ENCODE measurements at places on chromosomes 1 and 21.

- H3K27me3 ChIP-seq, result peaks cover 22% of the 10 kb centered on the region
- no peak for DNase-seq
- no peak overlapping the region for H3K27ac ChIP-seq
- H3K4me3 ChIP-seq, result no peak overlapping the region
- H3K36me3 ChIP-seq, result peaks cover 1% of the 10 kb centered on the region
- H3K4me1 ChIP-seq, result peaks cover 37% of the 10 kb centered on the region
These were observed 1.3 kb upstream of the ATP1A1 start for GRCh38 chr1:116371752-116372151.

DNA sequence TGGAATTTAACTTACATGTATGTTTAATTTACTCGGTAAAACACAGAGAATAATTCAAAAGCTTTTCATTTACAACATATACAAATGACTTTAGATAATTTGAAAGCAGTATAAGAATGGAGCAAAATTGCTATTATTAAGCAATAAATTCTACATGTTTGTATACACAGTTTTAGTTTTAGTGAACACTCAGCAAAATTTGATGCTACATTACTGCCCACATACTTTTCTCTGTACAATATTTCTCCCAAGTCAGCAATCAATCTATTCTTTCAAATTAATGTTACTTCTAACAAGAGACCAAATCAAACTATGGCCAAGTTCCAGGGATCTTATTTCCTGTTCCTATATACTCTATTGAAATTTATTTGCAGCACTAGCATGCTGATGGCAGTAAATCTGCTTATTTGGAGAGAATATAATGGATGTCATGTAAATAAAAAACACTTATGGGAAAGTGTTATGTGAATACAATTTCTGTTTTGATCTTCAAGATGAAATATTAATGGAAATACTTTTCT lies 82.6 kb upstream of the BRINP3 start:
- no peak overlapping the region for H3K27ac ChIP-seq
- DNase-seq, result no peak
- no peaks in the 10 kb centered on the region for H3K36me3 ChIP-seq
- no peak overlapping the region for H3K4me3 ChIP-seq

DNA sequence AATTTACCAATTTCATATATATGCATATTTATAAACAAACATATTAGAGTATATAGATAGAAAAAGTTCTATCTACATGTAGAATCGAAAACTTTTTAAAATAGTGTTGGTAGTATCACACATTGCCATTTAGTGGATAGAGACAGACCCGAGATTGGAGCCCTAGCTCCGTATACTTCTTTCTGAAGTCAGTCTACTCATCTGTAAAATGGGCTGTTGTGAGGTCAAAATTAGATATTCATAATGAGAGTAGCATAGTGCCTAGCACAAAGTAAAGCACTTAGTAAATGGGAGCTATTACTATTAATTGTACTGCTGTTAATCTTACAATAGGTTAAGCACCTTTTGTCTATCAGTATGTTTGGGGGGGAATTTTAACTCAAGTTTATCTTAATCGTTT lies 4.2 kb upstream of the RSPH1 start:
- DNase-seq, result no peak
- no peak overlapping the region for H3K4me3 ChIP-seq
- H3K27me3 ChIP-seq, result no peaks in the 10 kb centered on the region
- H3K4me1 ChIP-seq, result peaks cover 23% of the 10 kb centered on the region
- H3K36me3 ChIP-seq, result no peaks in the 10 kb centered on the region
- no peak overlapping the region for H3K27ac ChIP-seq

DNA sequence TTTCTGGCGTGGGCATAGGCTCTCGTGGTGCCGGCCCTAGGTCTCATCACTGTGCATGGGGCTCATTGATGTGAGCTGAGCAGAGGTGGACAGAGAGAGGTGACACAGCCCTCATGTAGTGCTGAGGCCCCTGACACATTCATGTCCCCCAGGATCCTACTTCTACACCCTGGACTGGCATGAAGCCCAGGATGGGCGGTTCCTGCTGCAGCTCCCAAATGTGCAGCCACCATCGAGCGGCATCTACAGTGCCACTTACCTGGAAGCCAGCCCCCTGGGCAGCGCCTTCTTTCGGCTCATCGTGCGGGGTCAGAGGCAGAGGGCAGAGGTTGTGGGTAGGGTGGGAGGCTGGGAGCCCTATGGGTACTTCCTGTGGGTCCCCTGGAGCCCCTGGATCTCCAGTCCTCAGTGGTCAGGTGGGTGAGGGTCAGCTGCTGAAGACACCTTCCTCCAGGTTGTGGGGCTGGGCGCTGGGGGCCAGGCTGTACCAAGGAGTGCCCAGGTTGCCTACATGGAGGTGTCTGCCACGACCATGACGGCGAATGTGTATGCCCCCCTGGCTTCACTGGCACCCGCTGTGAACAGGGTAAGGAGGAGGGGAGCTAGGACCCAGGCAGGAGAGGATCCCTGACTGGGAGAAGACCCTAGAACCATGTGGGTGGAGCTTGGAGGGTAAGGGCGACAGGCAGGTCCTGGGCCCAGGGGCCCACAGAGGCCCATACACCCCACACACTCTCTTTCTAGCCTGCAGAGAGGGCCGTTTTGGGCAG lies 6.1 kb downstream of the TIE1 start:
- H3K27me3 ChIP-seq, result peaks cover 19% of the 10 kb centered on the region
- H3K4me3 ChIP-seq, result no peak overlapping the region
- H3K4me1 ChIP-seq, result no peaks in the 10 kb centered on the region
- no peak for DNase-seq
- peak overlapping the region; percentile 6 for H3K27ac ChIP-seq

- H3K4me3 ChIP-seq, result no peak overlapping the region
- H3K27me3 ChIP-seq, result peaks cover 6% of the 10 kb centered on the region
- no peak overlapping the region for H3K27ac ChIP-seq
These were observed 19.0 kb upstream of the L1TD1 start for GRCh38 chr1:62175568-62176179.

DNA sequence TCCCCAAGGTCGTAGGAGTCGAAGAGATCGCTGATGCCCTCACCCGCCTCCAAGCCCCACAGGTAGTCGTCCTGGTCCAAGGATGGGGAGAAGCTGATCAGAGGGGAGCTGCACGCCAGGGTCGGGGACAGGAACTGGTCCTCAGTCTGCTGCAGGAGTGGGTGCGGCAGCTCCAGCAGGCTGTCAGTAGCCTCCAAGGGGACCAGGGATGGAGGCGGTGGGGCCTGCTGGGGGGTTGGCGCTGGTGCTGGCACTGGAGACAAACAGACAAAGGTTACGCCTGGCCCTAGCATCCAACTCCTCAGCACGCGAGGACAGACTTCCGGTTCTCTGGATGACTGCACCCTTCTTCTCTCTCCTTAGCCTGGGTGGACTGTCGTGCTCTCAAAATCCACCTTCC lies 21.1 kb downstream of the E2F2 start:
- peaks cover 6% of the 10 kb centered on the region for H3K4me1 ChIP-seq
- no peak overlapping the region for H3K4me3 ChIP-seq
- H3K27me3 ChIP-seq, result no peaks in the 10 kb centered on the region
- no peaks in the 10 kb centered on the region for H3K36me3 ChIP-seq

DNA sequence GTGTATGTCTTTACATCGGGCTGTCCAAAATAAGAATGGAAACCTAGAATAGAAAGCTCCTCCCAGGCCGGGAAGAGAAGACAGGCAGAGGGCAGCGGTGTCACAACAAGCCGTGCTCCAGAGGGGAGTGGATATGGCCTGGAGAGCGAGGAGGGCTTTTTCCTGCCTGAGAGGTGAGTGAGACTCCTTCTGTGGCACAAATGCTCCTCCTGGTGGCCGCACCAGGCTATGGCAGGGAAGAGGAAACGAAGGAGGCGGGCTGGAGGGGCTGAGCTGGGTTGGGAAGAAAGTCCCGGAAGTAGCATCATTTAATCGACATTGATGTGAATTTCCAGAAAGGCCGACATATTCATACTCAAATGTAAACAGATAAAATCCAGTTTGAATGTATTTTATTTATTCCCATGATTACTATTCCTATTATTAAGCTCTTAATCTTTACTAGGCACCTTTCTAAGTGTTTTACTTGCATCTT lies 54.7 kb downstream of the MEF2D start:
- peaks cover 5% of the 10 kb centered on the region for H3K4me1 ChIP-seq
- no peak overlapping the region for H3K27ac ChIP-seq
- H3K27me3 ChIP-seq, result peaks cover 62% of the 10 kb centered on the region
- DNase-seq, result peak; percentile 67
- no peak overlapping the region for H3K4me3 ChIP-seq

GRCh38 chr1:27671964-27672749 lies at the start of gene IFI6:
IFI6 (minus strand) TSS chr1:27672192; CDS start chr1:27669314, 2,878 bp downstream.
- peak within 1 kb of the TSS; percentile 92 for H3K4me3 ChIP-seq
- no peaks in the 10 kb centered on the region for H3K27me3 ChIP-seq
- H3K36me3 ChIP-seq, result peaks cover 3% of the 10 kb centered on the region
- peak; percentile 69 for DNase-seq

DNA sequence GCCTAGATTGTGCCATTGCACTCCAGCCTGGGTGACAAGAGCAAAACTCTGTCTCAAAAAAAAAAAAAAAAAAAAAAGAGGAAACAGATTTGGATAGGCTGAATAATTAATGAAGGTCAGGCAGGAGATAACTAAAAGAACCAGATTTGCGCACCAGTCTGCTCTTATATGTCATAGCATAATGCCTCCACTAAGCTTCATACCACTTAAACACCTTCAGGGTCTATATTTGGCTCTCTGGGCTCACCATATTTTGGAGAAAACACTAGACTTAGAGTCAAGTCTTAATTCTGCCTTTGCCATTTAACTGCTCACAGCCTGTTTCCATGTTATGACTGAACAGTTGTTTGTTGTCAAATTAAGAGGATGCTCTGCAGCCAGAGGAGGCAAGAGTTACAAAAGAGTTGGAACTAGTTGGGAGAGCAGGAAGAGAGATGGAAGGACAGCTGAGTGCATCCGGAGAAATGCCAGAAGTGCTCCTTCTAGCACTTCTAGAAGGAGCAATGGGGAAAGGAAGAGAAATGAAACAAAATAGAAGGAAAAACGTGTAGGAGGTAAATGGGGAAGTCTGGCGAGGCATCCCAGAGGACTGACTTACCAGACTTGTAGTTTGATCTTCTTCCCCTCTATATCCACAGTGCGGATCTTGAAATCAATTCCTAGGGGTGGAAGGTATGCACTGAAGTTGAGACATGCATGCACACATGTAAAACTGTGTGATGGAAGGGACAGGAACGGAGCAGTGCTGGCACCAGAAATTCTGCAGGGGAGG lies 1.8 kb downstream of the RAB13 start:
- no peak for DNase-seq
- no peak overlapping the region for H3K27ac ChIP-seq
- H3K4me1 ChIP-seq, result peaks cover 26% of the 10 kb centered on the region

- peak overlapping the region; percentile 97 for H3K27ac ChIP-seq
- H3K4me3 ChIP-seq, result peak overlapping the region; percentile 87
- peaks cover 5% of the 10 kb centered on the region for H3K36me3 ChIP-seq
- peaks cover 35% of the 10 kb centered on the region for H3K4me1 ChIP-seq
- no peaks in the 10 kb centered on the region for H3K27me3 ChIP-seq
These were observed 663 bp downstream of the CAMTA1 start for GRCh38 chr1:6785728-6786505.

- no peak overlapping the region for H3K4me3 ChIP-seq
- peaks cover 12% of the 10 kb centered on the region for H3K36me3 ChIP-seq
- no peaks in the 10 kb centered on the region for H3K27me3 ChIP-seq
- H3K4me1 ChIP-seq, result peaks cover 6% of the 10 kb centered on the region
- H3K27ac ChIP-seq, result no peak overlapping the region
- DNase-seq, result peak; percentile 45
These were observed 65.5 kb upstream of the CR1L start for GRCh38 chr1:207579436-207579799.

- no peak overlapping the region for H3K27ac ChIP-seq
- no peak overlapping the region for H3K4me3 ChIP-seq
- no peaks in the 10 kb centered on the region for H3K27me3 ChIP-seq
- DNase-seq, result no peak
- H3K36me3 ChIP-seq, result peaks cover 22% of the 10 kb centered on the region
- peaks cover 4% of the 10 kb centered on the region for H3K4me1 ChIP-seq
These were observed 12.5 kb downstream of the DBT start for GRCh38 chr1:100237091-100237490.

GRCh38 chr1:200520735-200521134 lies 99.8 kb downstream of the KIF14 start:
- no peak overlapping the region for H3K4me3 ChIP-seq
- H3K27me3 ChIP-seq, result no peaks in the 10 kb centered on the region
- DNase-seq, result no peak
- peaks cover under 1% of the 10 kb centered on the region for H3K4me1 ChIP-seq
- no peak overlapping the region for H3K27ac ChIP-seq
- H3K36me3 ChIP-seq, result no peaks in the 10 kb centered on the region

- no peaks in the 10 kb centered on the region for H3K4me1 ChIP-seq
- no peaks in the 10 kb centered on the region for H3K36me3 ChIP-seq
- no peak overlapping the region for H3K27ac ChIP-seq
- no peak for DNase-seq
- H3K4me3 ChIP-seq, result no peak overlapping the region
These were observed 321.0 kb downstream of the PTBP2 start for GRCh38 chr1:97042551-97042950.

- H3K36me3 ChIP-seq, result no peaks in the 10 kb centered on the region
- H3K4me1 ChIP-seq, result no peaks in the 10 kb centered on the region
These were observed 26.6 kb downstream of the TMEM51 start for GRCh38 chr1:15180189-15180588.
